ENCODE measurements at places on chromosomes 2 and 18.

- peak; percentile 94 for DNase-seq
Measured at GRCh38 chr18:61893971-61894750, 1.4 kb upstream of the RNF152 start.

GRCh38 chr18:55768255-55768654 lies 180.3 kb upstream of the TCF4 start:
- DNase-seq, result no peak

DNA sequence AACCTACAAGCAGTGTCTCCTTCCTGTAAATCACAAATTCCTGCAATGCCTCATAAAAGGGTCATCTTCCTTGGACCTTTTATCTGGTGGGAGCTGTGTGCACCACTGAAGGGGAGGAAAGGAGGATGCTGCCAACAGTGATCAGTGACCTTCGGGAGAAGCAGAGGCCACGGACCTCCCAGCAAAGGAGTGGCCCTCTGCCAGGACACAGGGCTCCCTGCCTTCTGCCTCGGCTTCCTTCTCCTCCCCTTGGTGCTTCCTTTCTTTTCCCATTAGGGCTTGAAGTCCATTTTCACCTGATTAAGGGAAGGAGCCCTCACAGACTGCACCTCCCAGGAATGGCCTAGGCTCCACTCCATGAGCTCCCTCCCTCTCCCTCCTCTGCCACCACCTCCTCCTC lies 85.3 kb upstream of the ITGA6 start:
- no peak for DNase-seq

DNA sequence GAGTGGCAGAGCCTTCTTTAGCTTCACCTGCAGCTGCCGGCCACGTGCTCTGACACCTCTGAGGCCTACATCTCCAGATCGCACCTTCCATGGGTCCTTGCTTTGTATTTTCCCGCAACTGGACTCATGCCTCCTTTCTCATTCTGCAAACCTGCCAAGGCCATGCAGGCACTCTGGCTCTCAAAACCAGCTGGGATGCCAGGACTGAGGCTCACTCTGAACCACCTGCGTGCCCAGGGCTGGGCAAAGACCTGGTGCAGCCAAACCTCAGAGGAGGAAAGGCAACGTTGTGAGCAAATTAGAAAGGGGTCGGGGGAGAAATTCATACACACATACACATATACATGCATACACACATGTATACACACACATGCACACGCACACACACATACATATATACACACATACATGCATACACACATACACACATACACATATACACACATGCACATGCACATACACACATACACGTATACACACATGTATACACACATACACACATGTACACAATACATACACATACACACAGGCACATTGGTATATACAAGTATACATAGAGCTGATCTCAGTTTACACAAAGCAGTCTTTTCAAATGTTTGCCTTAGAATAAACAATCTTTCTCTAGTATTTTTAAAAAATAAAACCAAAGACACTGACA lies 125.2 kb downstream of the RTP5 start:
- no peak for DNase-seq

DNA sequence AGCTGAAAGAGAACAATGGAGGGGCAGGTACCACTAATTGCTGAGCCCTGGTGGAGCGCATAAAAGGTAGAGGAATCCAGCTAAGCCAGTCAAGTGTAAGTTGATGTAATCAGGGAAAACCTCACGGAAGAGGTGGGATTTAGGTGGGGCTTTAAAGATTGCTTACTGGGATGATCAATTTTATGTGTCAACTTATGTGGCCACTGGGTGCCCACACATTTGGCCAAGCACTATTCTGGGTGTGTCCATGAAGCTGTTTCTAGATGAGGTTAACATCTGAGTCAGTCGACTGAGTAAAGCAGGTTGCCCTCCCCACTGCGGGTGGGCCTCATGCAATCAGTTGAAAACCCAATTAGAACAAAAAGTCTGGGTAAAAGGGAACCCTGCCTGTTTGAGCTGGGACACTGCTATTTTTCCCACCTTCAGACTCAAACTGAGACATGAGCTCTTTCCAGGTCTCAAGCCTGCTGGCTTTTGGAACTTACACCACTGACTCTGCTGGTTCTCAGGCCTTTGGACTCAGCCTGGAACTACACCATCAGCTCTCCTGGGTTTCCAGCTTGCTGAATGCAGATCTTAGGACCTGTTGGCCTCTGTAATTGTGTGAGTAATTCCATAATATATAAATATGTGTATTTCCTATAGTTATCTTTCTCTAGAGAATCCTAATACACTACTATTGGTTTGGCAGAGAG lies 67.3 kb downstream of the MYO5B start:
- DNase-seq, result no peak

GRCh38 chr2:150517951-150518680 lies 30.6 kb upstream of the RND3 start:
- DNase-seq, result peak; percentile 86

- DNase-seq, result no peak
Measured at GRCh38 chr18:10038268-10038667, 124.5 kb downstream of the VAPA start.

DNA sequence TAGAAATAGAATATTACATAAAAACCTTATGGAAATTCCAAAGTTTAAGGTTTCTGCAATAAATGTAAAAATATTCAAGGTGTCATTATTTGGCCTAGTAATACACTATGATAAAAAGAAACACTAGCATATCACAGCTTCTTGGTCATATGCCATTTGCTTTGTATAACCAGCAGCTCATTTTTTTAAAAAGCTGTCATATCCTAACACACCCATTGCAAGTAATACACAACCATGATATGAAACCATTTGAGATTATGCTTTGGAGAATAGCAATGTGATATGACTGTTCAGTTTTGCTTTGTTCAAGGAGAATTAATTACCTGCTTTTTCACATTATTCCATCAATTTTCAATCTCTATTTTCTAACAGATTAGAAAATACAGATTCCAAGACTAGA lies 149.0 kb downstream of the IKZF2 start:
- no peak for DNase-seq

DNA sequence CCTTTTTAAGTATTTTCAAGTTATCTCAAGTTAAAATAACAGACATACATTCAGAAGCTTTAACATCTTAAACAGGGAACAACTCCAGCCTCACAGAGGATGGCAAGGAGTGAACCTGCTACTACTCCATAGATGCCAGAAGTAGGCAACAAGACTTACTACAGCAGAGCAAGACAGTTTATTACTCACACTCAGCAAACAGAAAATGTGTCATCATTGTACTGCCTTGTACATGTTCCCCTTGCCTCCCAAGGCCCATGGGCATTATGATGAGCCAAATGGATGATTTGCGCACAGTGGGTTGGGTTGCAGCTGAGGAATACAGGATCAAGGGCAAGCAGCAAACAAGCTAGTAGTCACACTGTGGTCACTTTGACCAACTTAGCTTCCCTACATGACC lies 80.6 kb upstream of the VRK2 start:
- DNase-seq, result no peak

DNA sequence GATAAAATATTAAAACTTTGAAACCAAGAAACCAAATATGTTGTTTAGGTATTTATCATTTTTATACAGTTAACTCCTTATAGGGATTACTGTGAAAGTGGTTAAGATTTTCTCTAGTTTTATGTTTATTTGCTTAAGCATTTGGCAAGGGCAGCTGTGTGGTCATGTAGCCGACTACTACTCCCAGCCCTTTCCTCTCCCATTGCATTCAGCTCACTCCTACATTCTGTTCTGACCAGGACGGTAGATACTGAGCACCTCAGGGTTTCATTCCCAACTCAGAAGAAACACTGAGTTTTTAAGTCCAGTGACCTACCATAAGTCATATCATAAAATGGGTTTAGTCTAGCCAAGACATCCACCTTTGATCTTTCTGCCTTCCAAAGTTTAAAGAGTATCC lies 19.8 kb downstream of the FZD5 start:
- DNase-seq, result no peak

DNA sequence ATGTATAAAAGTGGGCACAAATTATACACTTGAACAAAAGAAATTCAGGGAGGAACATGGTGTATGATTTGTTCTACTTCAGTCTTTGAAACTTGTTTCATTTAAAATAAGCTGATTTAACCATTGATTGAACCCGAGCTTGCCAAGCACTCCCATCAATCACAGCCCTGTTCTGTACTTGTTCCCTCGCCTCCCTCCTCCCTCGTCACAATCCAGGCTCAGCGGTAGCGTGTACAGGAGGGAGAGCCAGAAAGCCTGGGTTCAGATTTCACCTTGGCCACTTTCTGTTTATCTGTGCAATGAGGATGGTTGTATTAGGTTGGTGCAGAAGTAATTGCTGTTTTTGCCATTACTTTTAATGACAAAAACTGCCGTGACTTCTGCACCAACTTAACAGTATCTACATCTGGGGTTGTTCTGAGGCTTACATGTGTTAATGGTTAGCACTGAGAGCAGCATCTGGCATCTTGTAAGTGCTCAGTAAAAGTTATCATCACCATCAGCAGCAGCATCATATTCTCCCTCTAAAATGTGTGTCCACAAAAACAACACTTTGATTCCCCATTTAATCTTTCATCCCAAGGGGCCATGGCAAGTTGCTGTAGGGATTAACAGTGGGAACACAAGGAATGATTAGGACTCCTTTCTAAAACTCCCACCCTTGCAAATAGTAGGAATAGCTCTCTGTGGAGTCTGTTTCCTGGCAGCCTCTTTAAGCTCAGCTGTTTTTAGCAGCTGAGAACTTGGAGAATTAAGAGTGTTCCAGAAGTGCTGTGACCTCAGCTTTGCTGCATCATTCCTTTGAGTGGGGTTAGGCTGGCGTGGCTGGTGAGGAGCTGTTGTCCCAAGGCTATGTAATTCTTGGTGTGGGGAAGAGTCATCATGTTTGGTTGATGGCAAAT lies 4.7 kb downstream of the DPYSL5 start:
- no peak for DNase-seq

GRCh38 chr18:59787998-59788790 lies 91.0 kb upstream of the CCBE1 start:
- peak; percentile 77 for DNase-seq

GRCh38 chr2:195317550-195317949 lies 339.5 kb upstream of the SLC39A10 start:
- DNase-seq, result no peak

DNA sequence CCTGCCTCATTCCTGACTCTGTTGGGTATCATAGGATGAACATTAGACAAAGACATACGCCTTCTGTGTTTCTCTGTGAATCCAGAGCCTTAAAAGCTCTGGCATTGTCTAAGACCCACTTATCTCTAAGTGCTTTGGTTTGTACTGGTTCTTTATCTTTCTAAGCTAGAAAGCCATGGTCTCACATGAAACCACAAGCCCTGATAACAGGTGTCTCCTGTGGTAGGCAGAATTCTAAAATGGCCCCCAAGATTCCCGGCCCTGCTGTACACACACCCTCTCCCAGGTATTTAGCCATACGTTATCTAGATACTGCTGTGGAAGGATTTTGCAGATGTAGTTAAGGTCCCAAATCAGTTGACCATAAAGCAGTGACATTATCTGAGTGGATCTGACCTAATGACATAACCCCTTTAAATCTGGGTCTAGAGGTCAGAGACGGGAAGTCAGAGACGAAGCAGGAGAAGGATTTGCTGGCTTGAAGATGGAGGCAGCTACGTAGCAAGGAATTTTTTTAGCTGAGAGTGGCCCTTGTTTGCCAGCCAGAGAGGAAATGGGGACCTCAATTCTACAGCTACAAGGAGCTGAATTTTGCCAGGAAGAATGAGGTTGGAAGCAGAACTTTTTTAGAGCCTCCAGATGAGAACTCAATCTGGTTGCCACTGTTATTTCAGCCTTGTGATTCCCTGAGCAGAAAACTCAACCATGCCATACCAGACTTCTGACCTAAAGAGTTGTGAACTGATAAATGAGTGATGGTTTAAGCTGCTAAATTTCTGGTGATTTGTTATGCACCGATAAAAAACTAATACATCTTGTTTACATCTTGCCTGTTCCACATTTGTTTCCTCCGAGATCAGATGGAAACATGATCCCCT lies 186.7 kb downstream of the CAMKMT start:
- peak; percentile 55 for DNase-seq

GRCh38 chr2:53562407-53562806 lies 205.2 kb upstream of the CHAC2 start:
- no peak for DNase-seq

- peak; percentile 65 for DNase-seq
Measured at GRCh38 chr2:172674034-172674967, 61.3 kb upstream of the RAPGEF4 start.

DNA sequence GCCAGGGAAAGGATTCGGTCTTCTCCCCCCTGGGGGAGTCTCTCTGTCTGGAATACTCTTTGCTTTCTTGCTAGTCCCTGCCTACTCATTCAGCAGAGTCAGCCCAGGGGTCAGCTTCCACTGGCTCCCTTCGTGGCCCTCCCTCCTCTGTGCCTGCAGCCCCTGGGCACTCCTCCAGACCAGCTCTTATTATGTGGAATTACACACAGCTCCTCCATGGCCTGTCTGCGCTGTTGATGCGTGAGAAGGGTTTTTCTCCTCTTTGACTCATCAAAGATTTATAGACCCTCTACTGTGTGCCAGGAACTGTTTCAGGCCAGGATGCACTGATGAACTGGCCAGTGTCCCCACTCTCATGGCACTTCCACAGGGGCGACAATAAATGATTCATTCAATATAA lies 44.4 kb downstream of the ST8SIA5 start:
- DNase-seq, result peak; percentile 88

DNA sequence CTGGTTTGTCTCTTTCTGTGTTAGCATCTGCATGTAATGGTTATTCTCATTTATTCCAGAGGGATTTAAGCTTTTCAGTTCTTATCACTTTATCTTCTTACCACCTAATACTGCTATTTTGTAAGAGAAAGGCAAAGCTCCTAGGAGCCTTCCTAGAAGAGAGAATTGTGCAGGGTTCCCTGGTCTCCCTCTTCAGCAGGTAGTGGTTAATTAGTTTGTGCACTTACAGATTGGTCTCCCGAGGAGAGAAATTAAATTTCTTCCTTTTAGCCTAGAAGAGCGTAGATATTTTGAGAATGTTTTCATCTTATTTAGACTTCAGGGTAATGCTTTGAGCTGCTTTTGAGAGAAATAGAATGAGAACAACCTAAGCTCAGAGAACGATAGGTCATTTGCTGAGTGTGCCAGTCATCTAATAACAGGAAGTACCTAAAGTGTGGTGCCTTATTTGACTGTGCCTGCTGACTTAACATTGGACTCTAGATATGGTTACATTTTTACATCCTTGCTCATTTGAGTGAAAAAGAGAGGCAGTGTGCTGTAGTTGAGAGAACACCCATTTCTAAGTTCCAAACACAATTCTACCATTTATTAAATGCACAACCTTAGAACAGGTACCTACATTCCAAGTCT lies 651.4 kb downstream of the STK39 start:
- no peak for DNase-seq

- peak; percentile 13 for DNase-seq
Measured at GRCh38 chr2:222823183-222823930, 37.5 kb upstream of the ACSL3 start.

GRCh38 chr2:228700638-228701037 lies 519.2 kb upstream of the SPHKAP start:
- peak; percentile 41 for DNase-seq

DNA sequence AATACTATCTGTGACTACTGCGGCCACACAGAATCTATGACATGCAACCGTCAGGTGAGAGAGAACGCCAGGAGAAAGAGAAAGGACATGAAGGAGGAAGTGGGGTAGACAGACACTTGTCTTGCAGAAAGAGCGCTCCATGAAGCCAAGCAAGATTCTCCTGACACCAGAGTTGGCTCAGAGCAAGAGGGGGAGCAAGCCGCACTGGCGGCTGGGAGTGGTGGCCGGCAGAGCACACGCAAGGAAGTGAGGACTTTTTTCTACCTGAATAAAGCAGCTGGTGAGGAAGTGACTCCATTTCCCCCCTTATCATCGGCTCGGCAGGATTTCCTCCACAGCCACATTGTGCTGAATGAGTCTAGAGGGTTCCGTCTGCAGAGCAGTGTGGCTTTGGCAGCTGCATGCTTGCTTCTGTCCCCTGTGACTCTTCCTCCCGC lies 181.6 kb downstream of the BCL2 start:
- no peak for DNase-seq
